ENCODE measurements at places on chromosomes 1 and 21. TPM values are rescaled to one million over a fixed set of nuclear protein-coding genes. Genes with fewer than 3 reads are reported as not detected.

BMP8A gene
- not detected for total RNA-seq

GRCh38 chr1:18937539-18937938, 18.9 kb downstream of the IFFO2 start:
- H3K4me3 ChIP-seq = no peak overlapping the region
- peaks cover 81% of the 10 kb centered on the region for H3K4me1 ChIP-seq
- H3K27me3 ChIP-seq = no peaks in the 10 kb centered on the region
- DNase-seq = no peak

SLC45A3 gene
- 0.33 TPM for total RNA-seq

- no peak for DNase-seq
- H3K36me3 ChIP-seq = no peaks in the 10 kb centered on the region
- peaks cover 15% of the 10 kb centered on the region for H3K4me1 ChIP-seq
- no peak overlapping the region for H3K27ac ChIP-seq
Measured at GRCh38 chr21:31278511-31279130, 65.4 kb downstream of the TIAM1 start.

DNA sequence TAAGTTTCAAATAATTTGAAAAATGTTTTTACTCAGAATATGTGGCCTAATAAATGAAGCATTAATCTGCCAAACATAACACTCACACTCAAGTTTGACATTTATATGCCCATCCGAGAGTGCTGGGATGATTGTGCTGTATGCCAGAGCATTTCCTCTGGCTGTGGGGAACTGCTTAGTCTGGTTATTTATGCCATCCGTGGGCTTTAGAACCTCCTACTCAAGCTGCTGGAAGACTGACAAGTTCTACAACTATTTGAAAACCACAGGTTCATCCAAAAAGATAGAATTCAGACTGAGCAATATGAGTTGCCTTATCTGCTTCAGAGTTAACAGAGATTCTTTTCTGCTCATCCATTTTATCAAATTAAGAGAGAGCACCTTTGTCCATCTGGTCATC, 25.9 kb downstream of the PCNX2 start:
- no peak overlapping the region for H3K27ac ChIP-seq
- H3K4me1 ChIP-seq = no peaks in the 10 kb centered on the region
- H3K36me3 ChIP-seq = no peaks in the 10 kb centered on the region
- DNase-seq = no peak
- H3K27me3 ChIP-seq = no peaks in the 10 kb centered on the region

TRPM2 gene
- total RNA-seq = 2.6 TPM

- no peak overlapping the region for H3K4me3 ChIP-seq
- no peak overlapping the region for H3K27ac ChIP-seq
- no peaks in the 10 kb centered on the region for H3K27me3 ChIP-seq
- no peaks in the 10 kb centered on the region for H3K4me1 ChIP-seq
Measured at GRCh38 chr1:242634732-242635131, 110.2 kb upstream of the PLD5 start.

DNA sequence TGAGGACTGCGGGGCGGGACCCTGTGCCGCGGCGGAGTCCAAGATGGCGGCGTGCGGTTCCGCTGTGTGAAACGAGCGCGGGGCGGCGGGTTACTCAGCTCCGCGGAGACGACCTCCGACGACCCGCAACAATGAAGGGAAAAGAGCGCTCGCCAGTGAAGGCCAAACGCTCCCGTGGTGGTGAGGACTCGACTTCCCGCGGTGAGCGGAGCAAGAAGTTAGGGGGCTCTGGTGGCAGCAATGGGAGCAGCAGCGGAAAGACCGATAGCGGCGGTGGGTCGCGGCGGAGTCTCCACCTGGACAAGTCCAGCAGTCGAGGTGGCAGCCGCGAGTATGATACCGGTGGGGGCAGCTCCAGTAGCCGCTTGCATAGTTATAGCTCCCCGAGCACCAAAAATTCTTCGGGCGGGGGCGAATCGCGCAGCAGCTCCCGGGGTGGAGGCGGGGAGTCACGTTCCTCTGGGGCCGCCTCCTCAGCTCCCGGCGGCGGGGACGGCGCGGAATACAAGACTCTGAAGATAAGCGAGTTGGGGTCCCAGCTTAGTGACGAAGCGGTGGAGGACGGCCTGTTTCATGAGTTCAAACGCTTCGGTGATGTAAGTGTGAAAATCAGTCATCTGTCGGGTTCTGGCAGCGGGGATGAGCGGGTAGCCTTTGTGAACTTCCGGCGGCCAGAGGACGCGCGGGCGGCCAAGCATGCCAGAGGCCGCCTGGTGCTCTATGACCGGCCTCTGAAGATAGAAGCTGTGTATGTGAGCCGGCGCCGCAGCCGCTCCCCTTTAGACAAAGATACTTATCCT, 430 bp downstream of the RBM15 start:
- H3K36me3 ChIP-seq = peaks cover 4% of the 10 kb centered on the region
- peak overlapping the region; percentile 97 for H3K27ac ChIP-seq
- no peak for DNase-seq

DNA sequence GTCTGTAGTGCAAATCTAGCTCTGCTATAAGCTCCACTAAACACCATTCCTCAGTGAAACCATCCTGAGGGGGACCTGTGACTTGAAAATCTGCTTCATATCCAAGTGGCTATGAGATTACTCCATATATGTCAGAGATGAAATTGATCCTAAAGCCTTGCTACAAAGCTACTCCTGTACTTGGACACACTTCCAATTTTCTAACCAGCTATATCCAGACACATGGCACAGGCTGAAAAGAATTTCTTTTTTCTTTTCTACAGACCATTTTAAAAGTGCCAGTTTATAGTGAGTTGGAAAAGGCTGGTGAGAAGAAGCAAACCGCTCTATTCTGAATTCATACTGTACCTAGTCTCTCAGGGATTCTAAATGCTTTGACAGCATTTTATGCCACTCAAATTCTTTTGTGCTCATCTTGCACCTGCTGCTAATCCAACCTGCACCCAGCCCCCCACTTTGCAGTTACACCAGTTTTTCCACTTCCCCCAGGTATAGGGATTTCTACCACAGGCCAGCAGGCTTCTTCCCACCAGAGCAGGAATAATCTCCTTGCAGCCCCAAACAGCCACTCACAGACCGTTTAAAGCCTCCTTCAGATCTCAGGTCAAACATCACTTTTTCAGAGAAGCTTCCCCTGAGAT, 112.5 kb downstream of the RERE start:
- H3K36me3 ChIP-seq = no peaks in the 10 kb centered on the region
- H3K27me3 ChIP-seq = peaks cover 14% of the 10 kb centered on the region
- peaks cover 27% of the 10 kb centered on the region for H3K4me1 ChIP-seq
- no peak overlapping the region for H3K27ac ChIP-seq
- no peak overlapping the region for H3K4me3 ChIP-seq
- DNase-seq = no peak

GRCh38 chr1:234722904-234723720, 113.1 kb upstream of the IRF2BP2 start:
- H3K36me3 ChIP-seq = no peaks in the 10 kb centered on the region
- peak overlapping the region; percentile 57 for H3K4me3 ChIP-seq
- H3K27me3 ChIP-seq = no peaks in the 10 kb centered on the region
- peak overlapping the region; percentile 96 for H3K27ac ChIP-seq
- no peak for DNase-seq
- H3K4me1 ChIP-seq = peaks cover 63% of the 10 kb centered on the region

AQP10 gene
- total RNA-seq = not detected

DNA sequence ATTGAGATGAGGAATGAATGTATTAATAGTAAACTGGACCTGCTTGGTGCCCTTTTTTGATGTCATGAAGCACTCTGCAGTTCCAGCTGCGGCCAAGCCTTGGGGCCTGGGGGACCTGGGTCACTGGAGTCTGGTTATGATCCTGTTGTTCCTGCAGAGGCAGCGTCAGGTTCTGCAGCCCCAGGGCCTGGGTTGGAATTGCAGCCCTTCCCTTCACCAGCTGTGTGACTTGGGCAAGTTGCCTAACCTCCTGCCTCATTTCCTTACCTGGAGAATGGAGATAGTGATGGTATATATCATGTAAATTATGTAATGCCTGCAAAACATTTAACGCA, 9.1 kb upstream of the ATP5PO start:
- H3K4me3 ChIP-seq = no peak overlapping the region
- no peaks in the 10 kb centered on the region for H3K27me3 ChIP-seq
- no peak overlapping the region for H3K27ac ChIP-seq
- H3K4me1 ChIP-seq = peaks cover 12% of the 10 kb centered on the region

GRCh38 chr21:45011911-45012661, 62.3 kb upstream of the ADARB1 start:
- peak; percentile 42 for DNase-seq
- H3K4me1 ChIP-seq = no peaks in the 10 kb centered on the region
- H3K27me3 ChIP-seq = peaks cover 1% of the 10 kb centered on the region
- H3K27ac ChIP-seq = no peak overlapping the region

AADACL4 gene
- total RNA-seq = not detected

FLAD1 gene
- 73.7 TPM for total RNA-seq

SH2D5 gene
- total RNA-seq = 0.13 TPM
